ENCODE measurements at places on chromosomes 5 and 9.

DNA sequence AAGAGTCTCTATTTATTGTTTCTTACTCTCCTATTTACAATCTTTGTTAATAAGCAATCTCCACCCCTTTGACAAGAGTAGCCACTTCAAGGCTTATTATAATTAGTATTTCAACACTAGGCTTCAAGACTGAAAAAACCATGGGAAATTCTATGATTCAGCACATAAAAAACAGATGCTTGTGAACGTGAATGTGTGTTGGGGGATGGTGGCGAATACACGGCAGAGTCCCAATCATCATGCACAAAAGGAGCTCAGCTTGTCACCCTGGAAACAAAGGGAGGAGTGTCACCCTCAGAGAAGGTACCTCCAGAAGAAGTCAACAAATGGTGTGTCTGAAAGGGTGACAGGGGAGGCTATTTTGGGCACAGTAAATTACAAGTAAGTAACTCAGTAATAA, 157.2 kb upstream of the RETREG1 start:
- DNase-seq = no peak

DNA sequence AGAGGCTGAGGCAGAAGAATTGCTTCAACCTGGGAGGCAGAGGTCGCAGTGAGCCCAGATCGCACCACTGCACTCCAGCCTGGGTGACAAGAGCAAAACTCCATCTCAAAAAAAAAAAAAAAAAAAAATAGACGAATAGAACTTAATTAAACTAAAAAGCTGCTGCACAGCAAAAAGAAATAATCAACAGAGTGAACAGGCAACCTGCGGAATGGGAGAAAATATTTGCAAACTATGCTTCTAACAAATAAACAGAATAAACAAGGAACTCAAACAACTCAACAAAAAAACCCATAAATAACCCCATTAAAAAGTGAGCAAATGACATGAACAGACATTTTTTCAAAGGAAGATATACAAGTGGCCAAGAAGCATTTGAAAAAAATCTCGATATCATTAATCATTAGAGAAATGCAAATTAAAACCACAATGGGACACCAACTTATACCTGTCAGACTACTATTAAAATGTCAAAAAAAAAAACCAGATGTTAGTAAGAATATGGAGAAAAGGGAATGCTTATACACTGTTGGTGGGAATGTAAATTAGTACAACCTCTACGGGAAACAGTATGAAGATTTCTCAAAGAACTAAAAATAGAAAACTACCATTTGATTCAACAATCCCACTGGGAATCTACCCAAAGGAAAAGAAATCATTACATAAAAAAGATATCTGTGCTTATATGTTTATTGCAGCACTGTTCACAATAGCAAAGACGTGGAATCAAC, 21.9 kb upstream of the HRH2 start:
- DNase-seq = no peak

- no peak for DNase-seq
These were observed 13.1 kb downstream of the MARCHF6 start for GRCh38 chr5:10366310-10367272.

DNA sequence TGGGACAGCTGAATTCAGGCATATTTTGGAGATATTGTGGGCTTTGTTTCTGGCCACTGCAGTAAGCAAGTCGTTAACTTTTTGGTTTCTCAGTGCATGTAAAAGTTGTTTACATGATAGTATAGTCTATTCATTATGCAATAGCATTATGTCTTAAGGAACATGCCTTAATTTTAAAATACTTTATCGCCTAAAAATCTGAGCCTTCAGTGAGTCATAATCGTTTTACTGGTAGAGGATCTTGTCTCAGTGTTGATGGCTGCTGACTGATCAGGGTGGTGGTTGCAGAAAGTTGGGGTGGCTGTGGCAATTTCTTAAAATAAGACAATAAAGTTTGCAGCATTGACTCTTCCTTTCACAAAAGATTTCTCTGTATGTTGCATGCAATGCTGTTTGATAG, 5.1 kb downstream of the SCGB3A1 start:
- DNase-seq = no peak

DNA sequence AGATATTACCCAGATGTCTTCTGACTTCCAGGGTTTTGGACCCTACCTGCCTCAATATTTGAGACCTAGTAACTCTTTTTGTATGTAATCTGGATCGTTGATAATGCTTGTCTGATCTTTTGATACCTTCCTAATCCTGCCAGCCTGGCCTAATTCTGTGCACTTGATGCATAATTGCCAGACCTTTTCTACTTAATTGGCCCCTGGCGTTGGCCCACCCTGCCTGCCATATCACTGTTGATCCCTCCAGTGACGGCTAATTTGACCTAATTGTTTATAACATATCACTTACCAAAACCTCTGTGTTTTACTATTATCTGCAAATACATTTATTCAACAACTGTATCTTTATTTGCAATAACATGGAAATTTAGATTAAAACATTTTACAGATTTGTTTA, 49.0 kb downstream of the SLC44A1 start:
- DNase-seq = no peak

- no peak for DNase-seq
These were observed 306.4 kb downstream of the ZSWIM6 start for GRCh38 chr5:61638476-61638875.

DNA sequence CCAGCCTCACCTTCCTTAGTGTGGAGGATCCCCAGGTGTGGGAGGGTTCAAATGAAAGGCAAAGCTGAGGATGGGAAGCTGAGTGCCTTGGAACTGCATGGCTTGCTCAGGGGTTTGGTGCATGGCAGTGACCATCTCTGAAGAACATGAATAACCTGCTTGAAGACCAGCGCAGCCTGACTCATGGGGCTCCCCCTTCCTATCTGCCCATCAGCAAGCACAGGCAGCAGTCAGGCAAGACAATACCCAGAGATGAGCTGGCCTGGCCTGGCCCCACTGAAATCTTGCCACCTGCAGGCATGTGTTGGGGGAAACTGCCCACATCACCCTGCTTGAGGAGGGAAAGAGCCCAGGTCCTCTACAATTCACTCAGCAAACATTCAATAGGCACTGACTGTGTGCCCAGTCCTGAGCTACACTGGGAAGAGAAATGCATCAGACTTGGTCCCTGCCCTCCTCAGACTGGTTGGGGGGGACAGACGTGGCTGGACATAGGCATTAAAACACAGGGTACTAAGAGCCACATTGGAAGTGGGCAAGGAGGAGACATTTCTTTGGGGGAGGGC, 105.0 kb upstream of the ALDH1B1 start:
- no peak for DNase-seq

DNA sequence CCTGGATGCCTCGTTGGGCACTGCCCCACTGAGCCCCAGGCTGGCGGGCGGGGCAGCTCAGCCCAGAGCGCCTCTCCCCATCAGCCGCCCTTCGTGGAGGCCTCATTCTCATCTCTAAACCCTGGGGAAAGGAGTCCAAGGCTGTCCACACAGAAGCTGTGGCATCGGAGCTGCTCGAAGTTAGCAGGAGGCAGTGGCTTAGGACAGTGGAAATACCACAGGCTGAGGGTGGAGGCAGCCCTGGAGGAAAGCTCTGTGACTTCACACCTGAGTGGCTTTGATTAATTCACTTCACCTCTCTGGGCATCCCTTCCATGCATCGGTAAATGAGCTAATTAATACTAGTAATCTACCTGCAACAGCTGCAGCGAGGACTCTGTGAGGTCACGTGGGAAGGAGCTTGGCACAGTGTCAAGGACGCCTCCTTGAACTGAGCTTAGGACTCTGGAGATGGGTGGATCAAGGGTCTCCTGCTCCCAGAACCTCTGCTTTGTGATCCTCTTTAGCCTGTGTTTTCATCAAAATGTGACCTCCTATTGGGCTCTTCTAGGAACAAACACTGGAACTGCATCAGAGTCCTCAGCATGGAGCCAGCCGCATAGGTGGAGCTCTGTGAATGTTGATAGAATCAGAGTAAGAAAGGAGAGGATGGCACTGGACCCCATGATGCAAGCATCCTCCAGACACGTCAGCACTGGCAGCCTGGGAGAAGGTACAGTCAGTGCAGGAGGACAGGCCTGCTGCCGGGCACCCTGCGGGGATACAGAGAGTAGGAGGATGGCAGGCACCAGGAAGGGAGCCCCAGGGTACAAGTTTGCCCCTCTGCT, 842 bp upstream of the ANGPTL2 start:
- DNase-seq = no peak

DNA sequence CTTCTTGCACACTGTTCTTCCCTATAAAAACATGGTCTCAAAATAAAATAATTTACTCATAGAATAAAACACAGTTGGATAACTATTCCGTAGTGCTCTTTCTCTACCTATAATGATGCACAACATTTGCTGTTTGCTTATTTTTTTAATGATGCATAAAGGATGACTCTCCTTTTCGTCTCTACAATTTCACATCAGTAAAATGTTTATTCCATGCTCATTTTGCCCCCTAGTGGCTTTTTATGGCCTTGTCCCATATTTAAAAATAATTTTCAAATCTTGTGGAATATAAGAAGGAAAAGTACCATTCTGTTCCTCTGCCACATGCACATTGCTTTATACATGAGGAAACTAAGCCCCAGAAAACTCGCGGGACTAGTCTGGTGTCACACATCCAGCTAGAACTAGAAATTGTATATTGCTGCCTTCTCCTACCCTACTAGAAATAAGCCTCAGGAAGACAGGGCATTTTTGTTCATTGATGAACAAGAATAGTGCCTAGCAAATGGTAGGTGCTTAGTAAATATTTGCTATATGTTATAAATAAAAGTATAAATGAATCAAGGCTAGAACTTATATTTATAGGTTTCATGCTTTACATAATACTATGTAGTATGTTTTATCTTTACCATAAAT, 12.7 kb downstream of the KCTD16 start:
- peak; percentile 43 for DNase-seq

DNA sequence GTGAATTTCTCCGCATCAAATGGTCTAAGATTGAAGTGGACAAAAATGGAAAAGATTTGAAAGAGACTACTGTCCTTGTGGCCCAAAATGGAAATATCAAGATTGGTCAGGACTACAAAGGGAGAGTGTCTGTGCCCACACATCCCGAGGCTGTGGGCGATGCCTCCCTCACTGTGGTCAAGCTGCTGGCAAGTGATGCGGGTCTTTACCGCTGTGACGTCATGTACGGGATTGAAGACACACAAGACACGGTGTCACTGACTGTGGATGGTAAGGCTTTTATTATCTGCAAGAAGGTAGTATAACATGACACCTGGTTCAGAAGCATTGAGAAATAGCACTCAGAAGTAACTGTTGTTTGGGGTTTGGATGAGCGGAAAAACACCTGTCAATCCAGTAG, 18.7 kb downstream of the VCAN start:
- DNase-seq = no peak

DNA sequence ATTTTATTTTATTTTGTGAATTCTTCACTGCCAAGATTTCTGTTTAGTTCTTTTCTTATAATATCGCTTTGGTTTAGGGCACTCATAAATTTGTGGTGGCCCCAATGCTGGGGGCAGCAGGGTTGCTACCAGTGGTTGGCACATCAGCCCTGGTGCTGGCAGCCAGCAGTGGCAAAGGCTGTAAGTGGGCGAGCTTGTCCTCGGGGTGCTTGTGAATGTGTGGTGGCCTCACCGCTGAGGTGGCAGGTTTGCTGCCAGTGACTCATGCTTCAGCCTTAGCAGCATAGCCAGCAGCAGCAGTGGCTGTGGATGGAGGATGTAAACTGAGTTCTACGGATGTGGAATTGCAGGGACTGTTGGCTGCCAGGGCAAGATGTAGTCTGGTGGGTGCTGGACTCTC, 262.9 kb upstream of the DMAC1 start:
- DNase-seq = no peak

- DNase-seq = no peak
These were observed 12.9 kb downstream of the RALGDS start for GRCh38 chr9:133107961-133108793.

DNA sequence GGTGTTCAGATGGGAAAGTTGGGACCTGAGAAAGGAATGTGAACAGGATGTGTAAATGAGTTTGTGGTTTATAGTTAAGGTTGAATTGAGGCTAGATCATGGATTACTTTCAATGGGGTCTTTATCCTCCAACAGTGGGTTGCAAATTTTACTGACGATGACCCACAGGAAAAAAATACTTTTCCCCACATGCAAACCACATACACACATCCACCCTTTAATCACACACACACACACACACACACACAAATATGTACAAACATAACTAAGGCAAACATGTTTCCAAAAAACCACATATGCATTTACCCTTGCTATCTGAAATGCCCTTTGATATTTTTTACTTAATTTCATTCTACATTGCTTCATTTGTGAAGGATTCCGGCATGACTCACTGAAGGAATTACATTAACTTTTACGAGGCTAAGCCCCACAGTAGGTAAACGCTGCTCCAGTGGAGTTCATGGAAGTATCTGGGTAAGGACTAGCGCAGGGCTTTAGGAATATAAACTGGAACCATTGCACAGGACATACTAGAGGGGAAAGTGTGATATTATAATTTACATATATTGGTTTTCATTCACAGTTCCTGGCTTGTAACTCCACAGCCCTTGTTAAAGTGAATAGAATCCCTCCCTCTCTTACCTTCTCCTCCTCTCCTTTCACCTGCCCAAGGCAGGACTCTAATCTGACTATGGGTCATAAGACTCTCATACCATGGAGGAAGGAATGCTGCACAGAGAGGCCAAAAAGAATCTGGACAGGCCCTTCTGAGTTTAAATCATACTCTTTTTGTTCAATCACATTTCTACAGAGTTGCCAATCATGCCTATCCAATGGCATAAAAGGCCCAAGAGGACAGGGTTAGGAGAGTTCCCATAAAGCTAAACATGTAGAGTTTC, 8.5 kb upstream of the SPEF2 start:
- no peak for DNase-seq

GRCh38 chr5:132427281-132428146, 58.0 kb downstream of the SLC22A5 start:
- no peak for DNase-seq

DNA sequence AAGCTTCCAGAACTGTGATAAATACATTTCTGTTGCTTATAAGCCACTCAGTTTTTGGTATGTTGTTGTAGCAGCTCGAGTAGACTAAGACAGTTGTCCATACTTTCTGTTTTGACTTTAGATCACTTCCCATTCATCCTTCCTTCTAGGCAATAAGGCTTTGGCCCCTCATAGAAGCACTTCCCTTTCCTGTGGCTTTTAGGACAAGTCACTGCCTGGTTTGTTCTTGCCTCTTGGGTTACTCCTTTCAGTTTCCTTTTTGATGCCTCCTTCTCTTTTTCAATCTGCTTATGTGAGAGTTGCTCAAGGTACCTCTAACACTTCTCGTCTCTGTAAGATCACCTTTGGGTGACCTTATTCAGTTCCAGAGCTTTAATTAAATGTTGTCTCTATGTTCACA, 72.4 kb upstream of the NTRK2 start:
- DNase-seq = no peak

- no peak for DNase-seq
These were observed 51.2 kb upstream of the TNFAIP8 start for GRCh38 chr5:119304439-119305211.

DNA sequence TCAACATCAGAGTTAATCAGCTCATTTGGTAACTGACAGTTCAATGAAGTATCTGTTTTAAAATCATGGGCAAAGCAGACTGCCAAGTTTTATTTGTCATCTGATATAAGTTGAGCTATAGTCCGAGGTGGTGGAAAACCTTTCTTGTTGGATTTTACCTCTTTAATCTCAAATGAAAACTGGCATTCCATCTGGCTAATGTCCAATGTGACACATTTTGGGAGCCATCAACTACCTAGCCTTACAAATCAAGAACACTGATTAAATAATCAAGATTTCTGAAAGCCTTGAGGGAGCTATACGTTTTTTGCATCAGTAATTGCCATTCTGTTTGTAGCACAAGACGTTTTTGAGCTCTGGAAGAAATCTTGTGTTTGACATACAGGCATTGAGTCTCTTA, 1380.5 kb upstream of the WWC1 start:
- DNase-seq = no peak

GRCh38 chr9:7115606-7116005, 357.8 kb downstream of the KDM4C start:
- no peak for DNase-seq
